Activated CD4-positive, alpha-beta T cell treated with anti-CD3 and anti-CD28 coated beads for 48 hours (primary cell): ENCODE measurements at places on chromosomes 7 and 10.

GRCh38 chr10:2978111-2978510 lies 89.2 kb upstream of the PFKP start:
- DNase-seq: no peak

DNA sequence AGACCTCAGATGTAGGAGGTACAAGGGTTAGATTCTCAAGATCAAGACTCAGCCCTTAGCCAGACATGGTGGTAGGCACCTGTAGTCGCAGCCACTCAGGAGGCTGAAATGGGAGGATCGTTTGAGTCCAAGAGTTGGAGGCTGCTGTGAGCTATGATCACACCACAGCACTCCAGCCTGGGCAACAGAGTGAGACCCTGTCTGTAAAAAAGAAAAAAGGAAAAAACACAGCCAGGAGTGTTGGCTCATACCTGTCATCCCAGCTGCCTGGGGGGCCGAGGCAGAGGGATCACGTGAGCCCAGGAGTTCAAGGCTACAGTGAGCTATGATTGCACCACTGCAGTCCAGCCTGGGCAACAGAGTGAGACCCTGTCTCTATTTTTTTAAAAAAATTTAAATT lies 69.3 kb downstream of the GTF2IRD1 start:
- no peak for DNase-seq

GRCh38 chr7:152076324-152076821 lies 50.9 kb downstream of the GALNT11 start:
- peak; percentile 40 for DNase-seq

GRCh38 chr10:3893901-3894563 lies 109.0 kb upstream of the KLF6 start:
- no peak for DNase-seq

- no peak for DNase-seq
Observed at GRCh38 chr7:43076606-43077005, 35.8 kb upstream of the HECW1 start.

- DNase-seq: no peak
Observed at GRCh38 chr7:131843898-131844331, 287.5 kb upstream of the PODXL start.

DNA sequence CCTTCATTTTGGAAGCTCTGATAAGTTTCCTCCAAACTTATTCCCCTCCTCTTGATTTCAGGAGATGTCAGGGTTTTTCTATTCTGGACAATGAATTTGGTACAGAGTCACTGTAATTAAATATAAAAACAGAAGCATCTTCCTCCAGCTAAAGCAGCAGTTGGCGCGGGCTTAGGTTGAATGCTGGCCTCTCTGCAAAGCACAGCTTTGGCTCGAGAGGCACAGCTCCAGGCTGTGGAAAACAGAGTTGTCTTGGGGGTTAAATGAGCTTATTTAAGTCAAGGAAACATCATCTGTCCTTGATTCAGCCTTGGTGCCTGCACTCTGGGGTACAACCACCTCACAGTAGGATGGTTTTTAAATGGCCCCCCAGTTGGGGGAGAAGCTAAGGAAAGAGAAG lies 35.0 kb upstream of the PDCD4 start:
- no peak for DNase-seq

- DNase-seq: no peak
Observed at GRCh38 chr7:84149573-84149972, 45.0 kb downstream of the SEMA3A start.

DNA sequence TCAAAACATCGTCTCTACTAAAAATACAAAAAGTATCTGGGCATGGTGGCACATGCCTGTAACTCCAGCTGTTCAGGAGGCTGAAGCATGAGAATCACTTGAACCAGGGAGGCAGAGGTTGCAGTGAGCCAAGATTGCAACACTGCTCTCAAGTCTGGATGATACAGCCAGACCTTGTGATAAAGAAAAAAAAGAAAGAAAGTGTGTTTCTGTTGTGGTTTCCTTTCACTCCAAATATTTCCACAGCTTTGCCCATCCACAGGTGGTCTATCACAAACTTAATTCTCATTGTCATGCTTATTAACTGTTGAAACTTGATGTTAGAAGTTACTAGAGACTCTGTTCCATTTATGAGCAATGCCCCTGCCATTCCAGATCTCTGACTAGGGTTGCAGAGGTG lies 316.0 kb upstream of the SEMA3C start:
- DNase-seq: no peak

DNA sequence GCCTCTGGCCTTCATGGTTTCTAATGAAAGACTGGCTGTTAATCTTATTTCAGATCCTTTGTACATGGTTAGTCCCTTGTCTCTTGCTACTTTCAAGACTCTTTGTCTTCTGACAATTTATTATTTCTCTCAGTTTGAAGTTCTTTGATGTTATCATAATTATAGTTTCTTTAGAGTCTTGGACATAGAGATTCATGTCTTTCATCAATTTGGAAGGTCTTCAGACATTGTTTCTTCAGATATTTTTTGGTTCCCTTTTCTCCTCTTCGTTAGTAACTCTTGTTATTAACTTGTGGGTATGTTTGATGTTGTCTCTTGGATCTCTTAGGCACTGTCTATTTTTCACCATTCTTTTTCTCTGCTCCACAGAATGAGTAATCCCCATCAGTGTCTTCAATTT lies 8.7 kb downstream of the ZNF37A start:
- no peak for DNase-seq

DNA sequence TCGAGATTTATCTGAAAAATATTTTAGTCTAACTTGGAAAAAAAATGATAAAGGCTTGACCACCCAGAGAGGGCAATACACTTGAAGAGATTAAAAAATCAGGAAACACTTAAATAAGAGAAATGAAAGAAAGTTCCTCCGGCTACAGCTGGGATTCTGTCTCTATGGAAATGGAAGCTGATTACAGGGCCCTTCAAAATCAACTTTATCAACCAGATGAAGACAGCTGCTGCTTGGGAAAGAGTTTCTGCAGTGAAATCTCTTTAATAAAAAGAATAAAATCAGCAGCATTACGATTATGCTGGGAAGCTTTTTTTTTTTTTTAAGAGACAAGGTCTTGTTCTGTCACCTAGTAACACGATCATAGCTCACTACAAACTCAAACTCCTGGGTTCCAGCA lies 4.5 kb downstream of the RSU1 start:
- DNase-seq: no peak

DNA sequence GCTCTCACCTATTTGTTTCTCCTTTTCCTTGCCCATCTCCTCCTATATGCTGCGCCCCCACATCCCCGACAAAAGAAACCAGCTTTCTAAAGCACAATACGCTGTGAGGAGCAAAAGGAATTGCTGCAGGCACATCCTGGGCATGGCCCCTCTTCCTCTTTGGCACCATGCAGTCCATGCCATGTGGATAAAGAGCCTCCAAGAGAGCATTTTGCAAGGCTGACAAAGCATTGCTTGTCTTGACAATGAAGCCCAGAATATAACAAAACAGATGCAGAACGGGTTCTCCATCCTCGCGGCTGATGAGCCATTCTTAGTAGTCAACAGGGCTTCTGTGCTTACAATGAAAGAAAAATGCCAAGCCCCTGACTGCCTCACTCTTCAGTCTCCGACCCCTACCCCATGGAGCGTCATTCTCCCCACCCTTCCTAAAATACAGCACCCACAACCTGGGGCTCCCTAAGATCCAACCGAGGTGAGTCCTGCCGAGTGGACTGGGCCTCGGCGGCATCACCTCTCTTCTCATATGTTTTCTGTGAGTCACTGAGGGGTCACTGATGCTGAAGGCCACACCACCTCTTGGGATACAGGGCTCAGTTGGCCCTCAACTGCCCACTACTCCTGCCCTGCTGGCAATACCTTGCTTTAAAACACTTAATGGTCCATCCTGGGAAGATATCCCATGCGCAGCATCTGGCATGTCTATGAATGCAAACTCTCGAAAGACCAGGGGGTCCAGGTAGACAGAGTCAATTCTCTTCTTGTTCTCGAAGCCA lies 47.5 kb downstream of the GSDME start:
- no peak for DNase-seq

DNA sequence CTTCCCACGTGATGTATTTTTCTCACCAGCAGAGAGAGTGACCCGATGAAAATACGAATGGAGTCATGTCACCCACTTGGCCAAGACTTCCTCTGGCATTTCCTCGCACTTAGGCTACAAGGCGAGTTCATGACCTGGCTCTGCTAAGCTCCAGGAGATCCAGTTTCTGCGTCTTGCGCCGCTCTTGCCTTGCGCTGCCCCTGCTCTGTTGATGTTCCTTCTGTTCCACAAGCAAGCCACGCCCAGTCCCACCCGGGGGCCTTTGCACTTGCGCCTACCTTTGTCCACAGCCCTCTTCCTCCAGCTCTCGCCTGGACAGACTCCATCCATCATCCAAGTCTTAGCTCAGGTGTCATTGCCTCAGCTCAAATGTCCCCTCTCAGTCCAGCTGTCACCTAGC lies 116.3 kb upstream of the SHH start:
- DNase-seq: no peak

- DNase-seq: no peak
Observed at GRCh38 chr7:1569440-1569832, 396 bp downstream of the PSMG3 start.

DNA sequence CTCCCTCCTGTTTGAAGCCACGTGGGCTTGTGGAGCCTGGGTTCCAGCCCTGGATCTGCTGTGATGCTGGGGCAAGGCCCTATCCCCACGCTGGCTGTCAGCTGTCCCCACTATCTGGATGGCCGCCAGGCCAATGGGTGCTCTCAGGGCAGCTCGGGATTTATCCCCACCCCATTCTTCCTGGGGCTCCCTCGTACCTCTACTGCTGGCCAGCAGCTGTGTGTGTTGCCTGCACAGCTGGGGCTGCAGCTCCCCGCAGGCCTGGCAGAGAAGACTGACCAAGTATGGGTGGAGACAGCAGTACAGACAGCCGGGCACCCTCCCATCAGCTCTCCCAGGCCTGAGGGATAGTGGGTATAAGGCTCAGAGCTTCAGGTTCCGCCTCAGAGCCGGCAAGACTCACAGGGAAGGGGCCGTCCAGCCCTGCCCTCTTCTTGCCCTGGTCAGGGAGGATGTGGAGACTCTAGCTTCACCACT lies 13.6 kb downstream of the CLIP2 start:
- no peak for DNase-seq

- no peak for DNase-seq
Observed at GRCh38 chr7:153675131-153675530, 377.1 kb upstream of the DPP6 start.

DNA sequence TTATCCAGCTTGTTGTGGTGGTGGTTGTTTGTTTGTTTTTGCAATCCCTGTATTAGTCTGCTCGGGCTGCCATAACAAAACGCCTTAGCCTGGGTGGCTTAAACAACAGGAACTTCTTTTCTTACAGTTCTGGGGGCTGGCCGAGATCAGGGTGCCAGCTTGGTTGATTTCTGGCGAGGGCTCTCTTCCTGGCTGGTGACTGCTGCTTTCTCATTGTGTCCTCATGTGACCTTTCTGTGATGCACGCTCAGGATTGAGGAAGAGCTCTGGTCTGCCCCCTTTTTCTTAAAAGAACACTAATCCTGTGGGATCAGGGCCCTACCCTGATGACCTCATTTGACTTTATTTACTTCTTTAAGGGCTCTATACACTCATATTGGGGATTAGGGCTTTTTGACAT lies 107.1 kb upstream of the NRP1 start:
- DNase-seq: no peak

DNA sequence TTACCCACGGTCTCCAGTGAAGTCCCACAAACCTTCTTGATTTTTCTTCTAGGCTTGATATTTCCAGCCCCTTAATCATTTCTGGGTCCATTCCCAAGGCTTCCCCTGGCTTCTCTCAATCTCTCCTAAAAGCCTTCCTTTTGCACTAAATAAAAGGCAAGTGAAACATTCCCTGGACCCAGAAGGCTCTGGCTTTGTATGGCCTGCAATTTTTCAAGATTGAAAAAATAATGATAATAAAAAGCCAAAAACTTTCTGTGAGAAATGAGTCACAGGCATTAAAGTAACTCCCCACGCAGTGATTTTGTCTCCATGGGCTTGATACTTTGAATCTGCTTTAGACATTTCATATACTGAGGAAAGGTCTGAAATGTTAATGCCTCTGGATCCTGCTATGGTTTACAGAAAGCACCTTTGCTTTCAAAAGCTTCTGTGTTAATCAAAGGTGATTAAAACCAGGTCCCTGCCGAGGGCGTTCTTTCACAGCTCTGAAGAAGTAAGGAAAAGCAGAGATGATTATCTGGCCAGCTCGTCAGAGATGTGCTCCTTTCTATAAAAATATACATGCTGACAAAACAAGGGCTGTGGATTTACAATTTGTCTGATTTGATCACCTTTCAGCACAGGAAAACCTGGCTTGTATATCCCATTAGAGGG lies 118.9 kb upstream of the TMEM72 start:
- no peak for DNase-seq

DNA sequence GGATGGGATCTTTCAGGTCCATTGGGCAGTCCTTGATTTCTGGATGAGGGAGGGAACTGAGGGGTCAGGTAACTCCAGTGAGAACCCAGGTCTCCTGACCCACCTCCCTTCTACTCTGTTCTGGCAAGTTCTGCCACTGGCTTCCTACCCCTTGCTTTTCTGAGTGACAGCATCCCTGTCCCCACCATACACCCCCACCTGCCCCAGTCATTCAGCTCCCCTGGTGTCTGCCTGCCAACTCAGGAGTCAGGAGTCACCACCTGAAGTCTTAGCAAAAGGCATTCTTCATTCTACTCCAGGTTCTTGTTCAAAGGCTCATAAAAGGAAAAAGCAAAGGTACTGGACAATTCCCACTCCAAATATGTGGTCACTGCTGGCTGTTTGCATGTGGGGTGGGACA lies 26.6 kb downstream of the CDHR3 start:
- no peak for DNase-seq

GRCh38 chr7:15947754-15948153 lies 261.3 kb upstream of the MEOX2 start:
- DNase-seq: no peak

DNA sequence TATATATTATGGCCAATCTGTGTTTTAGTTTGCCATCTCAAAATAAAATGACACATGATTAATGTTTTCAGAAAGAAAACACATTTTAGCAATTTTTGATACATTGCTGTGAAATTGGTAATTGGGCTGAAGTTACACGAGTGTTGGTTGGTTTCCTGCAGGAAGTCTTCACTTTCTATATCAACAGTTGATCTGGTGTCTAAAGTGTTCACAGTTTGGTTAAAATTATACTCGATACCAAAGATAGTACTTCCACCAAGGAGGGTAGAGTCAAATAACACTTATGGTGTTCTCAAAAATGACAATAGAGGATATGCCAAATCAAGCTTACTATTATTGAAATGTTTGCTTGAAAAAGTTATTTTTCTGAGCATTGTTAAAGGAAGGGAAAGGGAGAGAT lies 120.3 kb upstream of the GLCCI1 start:
- DNase-seq: no peak

DNA sequence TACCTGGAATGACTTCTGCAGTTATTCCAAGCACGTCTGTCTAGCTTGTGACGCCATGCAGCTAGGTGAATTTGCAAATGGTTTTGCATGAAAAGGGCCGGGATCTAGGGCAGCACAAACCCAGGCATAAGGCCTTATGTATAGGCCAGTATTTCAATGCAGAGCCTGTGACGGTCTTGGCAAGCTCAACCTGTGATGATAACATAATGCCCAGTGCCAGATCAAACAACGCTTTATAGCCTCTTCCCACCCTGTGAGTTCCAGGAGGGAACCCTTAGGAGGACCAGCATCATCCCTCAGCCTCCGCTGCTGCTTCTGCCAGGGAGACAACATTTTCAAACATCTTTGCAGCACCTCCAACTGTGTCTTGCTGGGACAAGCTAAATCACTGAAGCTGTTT lies 390.7 kb downstream of the INHBA start:
- DNase-seq: no peak

GRCh38 chr7:94432817-94433216 lies 38.1 kb downstream of the COL1A2 start:
- no peak for DNase-seq
